ENCODE measurements at places on chromosomes 12 and 14.

- no peak for DNase-seq
Measured at GRCh38 chr12:76308866-76309265, 39.3 kb downstream of the BBS10 start.

DNA sequence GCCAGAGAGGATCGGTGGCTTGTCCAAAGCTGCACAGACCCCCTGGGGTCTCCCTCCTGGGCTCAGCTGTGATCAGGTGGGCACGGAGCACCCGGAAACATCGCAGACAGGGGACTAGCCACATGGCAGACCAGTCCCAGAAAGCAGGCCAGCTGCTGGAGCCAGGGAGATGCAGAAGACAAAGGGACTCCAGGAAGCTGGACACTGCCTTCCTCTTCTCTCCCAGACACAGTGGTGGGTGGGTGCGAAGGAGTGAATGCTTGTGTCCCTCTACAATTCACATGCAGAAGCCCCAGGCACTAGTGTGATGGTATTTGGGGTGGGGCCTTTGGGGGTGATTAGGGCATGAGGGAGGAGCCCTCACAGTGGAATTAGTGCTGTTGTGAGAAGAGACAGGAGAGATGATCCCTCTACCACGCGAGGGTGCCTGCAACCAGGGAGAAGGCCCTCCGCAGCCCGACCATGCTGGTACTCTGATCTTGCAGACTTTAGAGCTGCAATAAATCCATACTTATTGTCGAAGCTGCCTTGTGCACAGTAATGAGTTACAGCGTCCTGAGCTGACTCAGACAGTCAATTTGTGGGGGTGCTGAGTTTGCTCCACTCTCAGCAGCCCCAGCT is 95.2 kb downstream of the CALM1 start:
- no peak for DNase-seq

DNA sequence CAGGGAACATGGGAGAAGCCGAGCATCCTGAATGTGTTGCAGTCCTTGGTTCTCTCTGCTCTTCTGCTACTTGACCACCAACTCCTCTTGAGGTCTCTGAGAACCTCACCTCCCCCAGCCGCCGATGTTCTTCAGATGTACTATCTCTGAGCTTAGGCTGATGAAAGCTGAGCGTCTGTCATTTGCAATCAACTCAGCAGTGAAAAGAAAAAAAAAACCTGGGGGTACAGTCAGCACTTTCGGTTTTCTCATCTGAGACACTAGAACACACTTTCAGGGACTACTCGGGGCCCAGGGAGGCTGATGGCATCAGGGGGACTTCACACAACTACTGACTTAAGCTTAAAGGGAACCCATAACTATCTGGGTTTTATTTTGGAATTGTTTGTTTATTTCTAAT is 9.6 kb upstream of the FLVCR2 start:
- DNase-seq, result no peak

DNA sequence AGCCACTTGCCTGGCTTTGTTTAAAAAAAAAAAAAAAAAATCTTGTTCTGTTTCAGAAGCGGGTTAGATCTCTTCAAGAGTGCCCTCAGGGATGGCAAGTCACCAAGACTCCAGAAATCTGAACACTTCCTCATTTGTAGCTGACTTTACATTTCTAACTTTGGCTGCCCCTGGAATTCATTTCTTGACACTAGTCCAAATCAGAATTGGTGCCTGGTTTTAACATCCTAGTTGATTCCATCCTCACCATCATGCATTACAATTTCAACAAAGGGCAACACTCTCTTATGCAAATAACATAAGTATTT is 295.5 kb downstream of the RMST start:
- no peak for DNase-seq

GRCh38 chr14:104770072-104770579 is 17.2 kb downstream of the SIVA1 start:
- no peak for DNase-seq

DNA sequence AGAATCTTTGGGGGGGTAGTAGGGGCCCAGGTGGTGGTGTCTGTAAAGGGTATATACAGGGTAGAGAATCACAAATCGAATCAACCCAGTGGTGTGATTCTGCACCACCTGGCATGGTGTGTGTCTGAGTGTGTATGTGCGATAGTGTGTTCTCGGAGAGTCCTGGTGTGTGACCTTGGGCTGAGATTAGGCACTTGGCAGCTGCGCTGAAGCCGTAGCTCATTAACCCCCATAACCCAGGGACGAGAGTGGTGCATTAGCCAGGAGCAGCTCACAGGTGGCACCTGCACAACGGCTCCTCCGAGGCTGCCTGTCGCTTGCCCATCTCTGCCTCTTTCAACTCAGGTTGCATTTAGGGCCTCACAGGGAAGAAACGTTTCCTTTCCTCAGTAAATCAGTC is 15.6 kb upstream of the TESC start:
- no peak for DNase-seq

Data from T-helper 17 cell (primary cell).